ENCODE measurements at places on chromosomes 11 and 22. TPM values are rescaled to one million over a fixed set of nuclear protein-coding genes. Genes with fewer than 3 reads are reported as not detected.

GRCh38 chr11:130315354-130315970 lies 745 bp upstream of the ZBTB44 start:
- no peak for DNase-seq

The LMNTD2 gene
- polyA plus RNA-seq, result 4.2 TPM

The TMPRSS13 gene
- 0.65 TPM for polyA plus RNA-seq

The CSTPP1 gene
- 60.2 TPM for polyA plus RNA-seq
